Stimulated activated CD8-positive, alpha-beta memory T cell treated with anti-CD3 and anti-CD28 coated beads, Interleukin-2, amount 100 ng/mL, for 1 hour (primary cell): ENCODE measurements at places on chromosomes 2 and 18.
A peak's percentile ranks its signal among the peaks of the same experiment; 100 is the strongest.

DNA sequence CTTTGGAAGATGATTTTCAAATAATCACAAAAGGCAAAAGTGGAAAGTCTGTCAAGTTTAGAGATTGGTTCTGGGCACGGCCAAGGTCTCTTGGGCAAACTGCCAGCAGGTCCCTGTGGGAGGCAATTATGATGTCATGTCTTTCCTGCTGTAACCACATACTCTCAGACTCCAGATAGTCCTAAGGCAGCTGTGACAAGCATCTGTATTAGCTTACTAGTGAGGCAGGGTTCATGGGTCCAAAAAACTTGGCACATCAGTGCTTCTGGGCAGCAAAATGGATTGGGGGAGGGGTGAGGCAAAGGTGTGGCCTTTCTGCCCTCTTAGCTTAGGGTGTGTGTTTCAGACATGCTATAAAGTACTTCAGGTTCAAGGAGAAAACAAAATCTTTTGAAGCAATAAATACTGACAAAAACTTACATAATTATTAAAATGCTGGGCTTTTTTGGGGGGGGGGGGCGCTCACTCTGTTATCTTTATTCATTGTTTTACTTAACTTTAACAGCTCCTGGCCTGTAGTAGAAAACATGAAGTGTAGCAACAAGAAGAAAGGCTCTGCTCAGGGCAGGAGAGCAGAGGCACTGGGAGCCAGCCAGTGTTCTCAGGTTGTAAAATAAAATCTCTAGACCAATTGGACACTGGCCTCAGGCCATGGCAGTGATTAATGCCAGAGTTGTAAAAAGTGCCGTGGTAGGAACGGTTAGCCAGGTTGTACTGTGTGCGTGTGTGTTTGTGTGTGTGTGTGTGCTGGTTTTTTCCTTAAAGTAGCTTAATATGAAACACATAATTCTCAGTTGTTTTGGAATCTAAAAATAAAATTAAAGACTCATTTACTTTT, 14.3 kb upstream of the TANC1 start:
- DNase-seq = no peak

GRCh38 chr2:143700865-143701264, 571.6 kb downstream of the ARHGAP15 start:
- no peak for DNase-seq

DNA sequence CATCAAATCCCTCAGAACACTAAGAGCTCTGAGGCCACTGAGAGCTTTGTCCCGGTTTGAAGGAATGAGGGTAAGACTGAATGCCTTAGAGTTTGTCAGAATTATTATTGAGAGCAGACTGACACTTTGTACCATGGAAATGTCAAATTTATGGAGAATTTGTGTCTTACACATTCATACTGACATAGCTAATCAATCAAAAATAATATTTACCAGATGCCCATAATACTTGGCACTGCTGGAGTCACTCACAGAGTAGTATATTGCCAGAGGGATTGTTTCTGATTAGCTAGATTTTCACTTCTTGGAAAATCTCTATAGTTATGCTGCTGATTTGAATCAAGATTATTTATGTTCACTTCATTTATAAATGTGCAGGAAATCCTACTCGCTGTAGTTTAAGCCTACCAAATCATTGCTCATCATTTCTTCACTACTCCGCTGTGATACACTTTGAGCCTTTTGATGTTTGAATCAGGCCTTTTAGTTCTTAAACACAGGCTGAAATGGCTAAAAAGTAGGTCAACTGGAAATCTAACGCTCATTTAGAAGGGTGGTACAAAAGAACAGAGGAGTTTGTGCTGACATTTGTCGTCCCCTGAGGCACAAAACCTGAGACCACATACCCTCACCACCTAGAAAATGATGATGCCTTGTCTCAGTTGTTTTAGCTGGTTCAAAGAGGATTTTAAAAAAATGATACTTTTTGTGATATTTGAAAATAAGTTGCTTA, 96.1 kb upstream of the CSRNP3 start:
- no peak for DNase-seq

GRCh38 chr2:218400167-218400929, 680 bp downstream of the CTDSP1 start:
- DNase-seq = no peak

DNA sequence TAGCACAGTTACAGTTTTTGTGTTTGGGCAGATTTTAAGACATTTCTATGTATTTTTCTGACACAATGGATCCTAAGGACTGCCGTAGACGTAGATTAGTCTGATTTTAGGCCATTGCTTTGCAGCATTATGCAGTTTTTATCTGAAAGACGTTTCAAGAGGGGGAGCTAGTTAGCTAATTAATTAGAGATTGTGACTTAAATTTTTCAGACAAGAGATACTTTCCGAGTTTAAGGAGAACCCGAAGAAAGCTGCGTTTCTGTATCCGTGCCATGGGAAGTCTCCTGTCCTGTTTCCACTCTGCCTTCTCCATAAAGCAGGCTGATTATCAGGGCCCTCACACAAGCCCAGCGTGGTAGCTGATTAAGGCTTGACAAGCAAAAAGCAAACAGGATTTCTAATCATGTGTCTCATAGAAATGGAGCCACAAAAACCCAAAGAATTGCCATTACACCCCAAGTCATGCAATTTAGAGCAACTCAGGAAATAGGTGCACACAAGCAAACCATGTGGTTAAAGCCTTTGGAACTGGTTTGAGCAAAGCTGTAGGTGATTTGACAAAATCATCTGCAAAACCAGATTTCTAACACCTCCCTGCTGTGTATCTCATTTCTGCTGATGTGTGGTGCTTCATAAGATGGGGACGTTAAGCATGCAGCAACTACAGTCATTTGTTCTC, 808.1 kb downstream of the RNF144A start:
- no peak for DNase-seq

DNA sequence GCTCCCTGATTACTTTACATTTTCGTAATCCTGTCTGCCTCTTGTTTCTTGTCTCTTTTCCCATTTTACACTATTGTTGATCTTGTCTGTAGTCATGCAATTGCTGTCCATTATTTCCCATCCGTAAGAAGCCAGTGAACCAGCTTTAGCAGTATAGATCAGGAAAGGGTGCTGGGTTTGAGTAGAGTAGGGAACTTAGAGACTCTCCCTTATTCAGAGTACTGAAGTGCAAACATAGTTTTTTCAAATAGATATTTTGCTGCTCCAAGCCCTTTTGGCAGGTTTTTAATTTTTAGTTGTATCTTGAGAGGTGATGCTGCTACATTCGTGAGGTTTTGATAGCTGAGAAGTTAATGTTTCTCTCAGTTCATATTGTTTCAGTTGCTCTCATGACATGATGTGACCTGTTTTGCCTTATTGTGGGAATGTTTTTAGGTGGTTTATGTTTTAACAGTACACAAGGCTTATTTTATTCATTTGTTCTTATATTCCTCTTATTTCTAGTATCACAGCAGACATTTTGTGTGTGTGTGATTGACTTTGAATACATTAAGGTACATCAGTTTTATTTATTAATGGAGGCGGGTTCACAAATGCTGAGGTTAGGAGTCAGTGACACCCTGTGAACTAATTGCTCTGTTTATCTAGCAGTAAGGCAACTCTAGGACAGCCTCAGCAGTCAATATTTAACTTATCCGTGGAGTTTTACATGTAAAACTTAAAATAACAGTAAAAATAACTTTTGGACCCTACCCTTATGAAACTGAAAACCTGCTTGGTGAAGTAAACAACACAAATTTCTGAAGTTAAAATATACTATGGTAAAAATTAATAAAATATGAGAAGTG, 118.4 kb downstream of the ZNF407 start:
- no peak for DNase-seq

GRCh38 chr2:120883607-120884440, 148.2 kb downstream of the GLI2 start:
- DNase-seq = no peak

GRCh38 chr18:58895385-58895784, 30.7 kb downstream of the ZNF532 start:
- no peak for DNase-seq

DNA sequence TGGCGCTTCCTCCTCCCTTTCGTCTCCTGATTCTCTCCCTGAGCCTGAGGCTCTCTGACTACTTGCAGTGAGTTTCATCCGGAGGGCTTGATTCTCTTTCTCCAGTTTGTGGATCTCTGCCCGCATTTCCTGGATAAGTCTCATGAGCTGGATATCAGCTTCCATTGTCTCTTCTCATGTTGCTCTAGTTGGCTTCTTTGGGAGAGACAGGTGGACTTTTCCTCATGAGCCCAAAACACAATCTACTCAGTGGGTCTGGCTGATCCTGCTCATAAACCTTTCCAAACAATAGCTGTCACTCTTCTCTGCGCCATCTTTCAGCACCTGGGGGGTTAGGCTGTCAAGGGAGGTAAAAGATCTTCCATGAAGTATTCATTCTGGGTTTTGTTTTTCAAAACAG, at the start of gene CCDC195:
CCDC195 (minus strand) TSS at position 165 of the 400 bp plus-strand sequence; CDS start at position 165, 0 bp downstream.
- no peak for DNase-seq

- DNase-seq = peak; percentile 20
These were observed 501 bp downstream of the RETREG2 start for GRCh38 chr2:219178377-219179175.

GRCh38 chr18:24103320-24104021, 35.4 kb upstream of the CABYR start:
- no peak for DNase-seq

DNA sequence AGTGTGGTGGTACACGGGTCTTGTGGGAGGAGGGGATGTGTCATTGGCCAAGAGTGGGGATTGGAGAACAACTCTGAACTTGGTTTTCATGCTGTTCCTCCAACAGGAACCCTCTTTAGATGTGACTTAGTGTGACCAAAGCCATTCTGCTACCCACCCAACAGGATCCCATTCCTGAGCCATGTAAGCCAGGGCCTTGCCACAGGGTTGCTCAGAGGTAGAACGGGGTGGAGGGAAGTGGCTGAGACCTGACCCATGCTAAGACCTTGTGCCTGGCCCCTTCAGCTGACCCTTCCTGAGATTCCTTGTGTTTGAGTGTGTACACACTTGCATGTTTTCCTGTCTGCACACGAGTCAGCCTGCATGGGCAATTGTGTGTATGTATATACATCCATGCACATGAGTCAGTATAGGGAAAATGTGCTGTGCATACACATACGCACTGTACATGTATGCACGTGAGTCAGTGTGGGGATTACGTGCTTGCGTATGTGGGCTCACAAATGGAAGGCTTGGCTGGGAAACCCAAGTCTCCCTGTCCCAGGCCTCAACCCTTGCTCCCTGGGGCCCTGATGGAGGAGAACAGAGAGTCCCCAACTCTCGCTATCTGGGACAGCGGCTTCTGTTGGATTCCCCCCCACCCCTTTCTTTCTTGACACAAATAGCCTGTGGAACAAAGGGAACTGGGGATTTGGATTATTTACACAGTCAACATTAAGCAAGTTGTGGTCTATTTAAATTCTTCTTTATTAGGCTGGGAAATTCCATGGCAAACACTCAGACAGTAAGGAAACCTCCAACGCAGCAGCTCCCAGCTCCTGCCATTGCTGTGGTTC, 339.8 kb downstream of the DYSF start:
- no peak for DNase-seq

DNA sequence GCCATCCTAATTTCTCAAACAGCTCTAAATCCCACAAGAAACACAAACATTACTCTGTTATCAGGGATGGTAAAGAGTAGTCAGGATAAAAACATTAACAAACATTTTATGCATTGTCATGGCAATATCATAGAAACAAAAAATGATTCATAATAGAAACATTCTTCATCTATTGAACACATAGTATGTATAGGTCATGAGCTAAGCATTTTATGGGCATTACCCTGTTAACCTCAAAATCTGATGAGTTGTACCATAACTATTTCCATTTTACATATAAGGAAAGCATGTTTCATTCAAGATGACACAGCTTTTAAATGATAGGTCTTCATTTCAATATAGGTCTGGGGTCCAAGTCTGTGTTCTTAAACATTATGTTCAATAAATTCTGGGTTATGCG, 344.9 kb downstream of the RND3 start:
- DNase-seq = no peak

DNA sequence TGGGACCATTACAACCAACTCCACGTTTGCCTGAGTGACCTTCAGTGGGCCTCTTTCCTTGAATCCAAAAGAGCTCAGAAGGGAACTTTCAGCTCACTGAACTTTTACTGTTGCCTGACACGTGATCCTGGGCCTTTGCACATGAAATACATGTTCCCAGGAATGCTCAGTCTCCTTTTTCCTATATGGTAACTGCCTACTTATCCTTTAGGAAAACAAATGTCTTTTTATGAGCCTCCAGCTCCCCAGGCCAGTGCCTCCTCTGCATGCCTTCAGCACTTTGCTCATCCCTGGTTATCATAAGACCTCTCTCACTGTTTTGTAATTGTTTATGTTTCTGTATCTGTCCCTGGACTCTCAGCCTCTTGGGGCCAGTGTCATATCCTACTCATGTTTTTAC, 5.1 kb downstream of the PLA2R1 start:
- DNase-seq = no peak

- no peak for DNase-seq
These were observed 1.1 kb downstream of the HPCAL1 start for GRCh38 chr2:10303694-10304378.

- DNase-seq = no peak
These were observed 4.1 kb upstream of the WNT6 start for GRCh38 chr2:218855305-218856166.

DNA sequence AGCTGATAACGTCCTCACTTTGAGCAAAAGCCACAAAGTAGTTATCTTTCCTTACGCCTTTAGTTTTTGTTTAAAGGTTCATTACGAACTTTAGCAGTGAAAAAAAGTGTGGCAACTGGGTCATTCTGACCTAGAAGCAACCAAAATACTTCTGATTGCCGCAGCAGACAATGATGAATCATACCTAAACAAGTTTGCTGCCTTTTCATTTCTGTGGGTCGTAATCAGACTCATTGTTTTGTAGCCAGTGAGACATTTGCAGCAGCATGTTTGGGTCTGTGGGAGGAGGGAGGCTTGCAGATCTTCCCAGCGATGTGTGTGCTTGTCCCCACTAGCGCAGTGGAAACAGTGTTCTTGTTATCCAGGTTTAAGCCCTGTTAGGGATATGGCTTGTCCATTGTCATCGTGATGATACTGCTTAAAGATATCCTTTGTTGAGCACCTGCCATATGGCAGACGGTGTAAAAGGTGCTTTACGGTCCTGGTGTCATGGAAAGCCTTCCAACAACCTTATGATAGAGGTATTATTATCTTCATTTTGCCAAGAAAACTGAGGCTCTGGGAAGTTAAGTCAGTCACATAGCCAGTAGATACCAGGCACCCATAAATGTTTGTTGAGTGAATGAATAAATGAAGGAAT, 1.3 kb upstream of the GREB1 start:
- no peak for DNase-seq

DNA sequence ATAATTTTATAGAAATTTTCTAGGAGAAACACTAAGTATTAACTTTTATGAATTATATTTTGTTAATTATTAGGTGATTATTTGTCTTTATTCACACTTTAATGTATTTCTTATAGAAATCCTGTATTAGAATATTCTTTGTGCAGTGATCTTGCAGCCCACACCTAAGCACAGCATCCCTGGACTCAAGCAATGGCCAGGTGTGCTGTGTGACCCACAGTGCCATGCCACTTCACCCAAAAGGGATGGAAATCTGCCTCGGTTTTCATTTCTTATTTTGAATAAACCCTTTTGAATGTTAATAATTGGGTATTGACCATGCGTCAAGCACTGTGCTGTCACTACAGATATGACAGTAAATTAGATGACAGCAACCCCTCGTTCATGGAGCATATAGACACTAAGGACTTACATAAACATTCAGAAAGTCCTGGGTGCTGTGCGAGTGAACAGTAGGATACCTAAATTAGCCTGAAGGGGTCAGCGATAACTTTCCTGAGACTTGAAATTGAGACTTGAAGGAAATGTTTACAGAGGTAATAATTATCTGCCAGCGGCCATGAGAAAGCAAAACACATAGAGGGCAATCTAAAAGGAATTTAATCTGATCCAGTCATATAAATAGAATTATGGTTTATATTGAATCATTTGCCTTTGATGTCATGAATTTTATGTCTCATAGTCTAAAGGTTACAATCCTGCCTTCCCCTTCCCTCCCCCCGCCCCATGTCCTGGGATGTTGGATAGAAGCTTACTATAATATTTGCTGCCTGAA, 52.7 kb upstream of the CALCRL start:
- DNase-seq = no peak
